Uterus (tissue), 4 donors: ENCODE measurements at places on chromosomes 5 and 9. TPM values are rescaled to one million over a fixed set of nuclear protein-coding genes. Genes with fewer than 3 reads are reported as not detected.

GRCh38 chr9:131167146-131167692 lies 41.8 kb downstream of the NUP214 start:
- no peak for DNase-seq
- H3K27ac ChIP-seq, result no peak overlapping the region
- no peak overlapping the region for H3K4me3 ChIP-seq
- H3K4me1 ChIP-seq, result no peaks in the 10 kb centered on the region
- no peaks in the 10 kb centered on the region for H3K36me3 ChIP-seq
- no peaks in the 10 kb centered on the region for H3K27me3 ChIP-seq

The TMEM215 gene
- total RNA-seq, result 0.55 TPM

DNA sequence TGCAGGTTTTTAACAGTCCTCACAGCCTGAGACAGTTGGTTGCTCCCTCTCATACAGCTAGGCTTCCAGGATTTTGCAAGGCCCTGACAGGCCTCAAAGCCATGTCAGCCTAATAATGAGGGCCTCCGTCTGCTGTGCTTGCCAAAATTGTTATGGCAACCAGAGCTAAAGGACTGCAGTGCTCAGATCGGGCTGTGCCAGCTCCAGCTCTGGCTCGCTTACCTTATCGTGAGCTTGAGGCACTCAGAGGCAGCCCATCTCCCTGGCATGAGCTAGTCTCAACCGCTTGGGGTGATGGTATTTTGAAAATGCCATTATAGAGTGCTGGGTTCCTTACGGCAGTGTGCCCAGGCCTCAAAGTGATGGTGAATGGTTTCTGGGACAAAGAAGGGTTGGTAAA lies 8.4 kb downstream of the MTAP start:
- H3K36me3 ChIP-seq, result no peaks in the 10 kb centered on the region
- H3K4me3 ChIP-seq, result no peak overlapping the region
- H3K4me1 ChIP-seq, result no peaks in the 10 kb centered on the region
- no peak for DNase-seq
- H3K27me3 ChIP-seq, result no peaks in the 10 kb centered on the region

The CCDC192 gene
- total RNA-seq, result not detected
